ENCODE measurements at places on chromosomes 4 and X.

DNA sequence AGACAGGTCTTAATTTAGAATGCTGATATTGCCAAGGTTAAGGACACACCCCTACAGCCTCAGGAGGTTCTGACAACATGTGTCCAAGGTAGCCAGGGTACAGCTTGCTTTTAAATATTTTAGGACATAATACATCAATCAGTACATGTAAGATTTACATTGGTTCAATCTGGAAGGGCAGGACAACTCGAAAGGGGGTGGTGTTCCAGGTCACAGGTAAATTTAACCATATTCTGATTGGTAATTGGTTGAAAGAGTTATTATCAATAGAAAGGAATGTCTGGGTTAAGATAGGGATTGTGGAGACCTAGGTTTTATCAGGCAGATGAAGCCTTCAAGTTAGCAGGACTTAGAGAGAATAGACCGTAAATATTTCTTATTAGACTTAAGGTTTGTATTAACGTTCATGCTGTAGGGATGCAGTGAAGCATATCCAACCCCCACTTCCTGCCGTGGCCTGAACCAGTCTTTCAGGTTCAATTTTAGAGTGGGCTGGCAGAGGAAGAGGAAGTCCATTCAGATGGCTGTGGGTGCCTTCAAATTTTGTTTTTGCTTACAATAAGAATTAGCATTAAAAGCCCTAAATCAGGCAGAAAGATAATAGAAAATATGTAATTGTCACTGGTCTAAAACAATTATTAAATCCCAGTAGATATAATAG is 136.5 kb upstream of the GALNTL6 start:
- DNase-seq, result no peak

DNA sequence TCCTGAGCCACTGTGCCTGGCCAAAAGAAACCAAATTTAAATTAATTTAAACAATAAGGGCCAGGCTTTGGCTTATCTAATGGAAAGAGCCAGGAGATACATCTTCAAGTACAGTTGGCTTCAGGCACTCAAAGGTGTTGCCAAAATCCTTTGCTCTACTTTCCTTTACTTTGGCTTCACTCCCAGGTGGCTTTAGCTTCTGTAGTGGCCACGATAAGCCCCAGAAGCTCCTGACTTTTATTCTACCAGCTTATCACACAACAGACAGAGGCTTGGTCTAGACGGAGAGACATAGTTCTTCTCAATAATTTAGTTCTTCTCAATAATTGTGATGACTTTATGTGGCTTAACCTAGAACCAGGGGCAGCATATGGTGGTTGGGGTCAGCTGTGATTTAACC is 211.2 kb upstream of the LNX1 start:
- no peak for DNase-seq

DNA sequence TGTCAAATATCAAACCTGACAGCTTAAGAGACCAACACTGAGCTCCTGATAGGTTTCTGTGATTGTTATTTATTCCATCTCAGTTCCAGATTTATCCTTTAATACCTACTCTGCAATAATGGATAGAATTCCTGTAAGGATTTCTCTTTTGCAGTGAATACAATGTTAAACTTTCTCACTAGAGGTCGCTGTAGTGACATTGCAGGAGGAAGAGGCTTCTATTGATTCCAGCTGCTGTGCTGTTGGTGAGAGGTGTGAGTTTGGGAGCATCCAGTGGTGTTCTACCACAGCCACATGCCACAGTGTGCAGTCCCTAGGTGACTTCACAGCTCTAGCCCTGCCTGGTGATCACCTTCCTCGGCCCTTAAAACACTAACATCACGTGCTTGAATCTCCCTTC is 34.6 kb upstream of the DCAF8L2 start:
- no peak for DNase-seq

DNA sequence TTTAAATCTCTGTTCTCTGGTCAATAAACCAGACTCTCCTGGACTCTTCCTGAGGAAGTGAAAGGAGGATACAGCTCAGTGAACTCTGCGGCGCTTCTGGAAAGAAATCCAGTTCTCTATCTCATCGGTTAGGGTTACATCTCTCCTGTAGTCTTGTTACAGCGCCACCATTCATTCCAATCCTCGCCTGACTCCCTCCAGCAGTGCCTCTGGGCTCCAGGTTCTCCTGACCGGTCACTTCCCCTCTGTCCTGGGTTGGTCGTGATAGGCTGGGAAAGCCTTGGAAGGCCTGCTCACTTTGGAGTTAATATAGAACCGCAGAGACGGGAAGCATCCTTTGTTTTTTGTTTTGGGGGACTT is 97.0 kb upstream of the STOX2 start:
- no peak for DNase-seq

DNA sequence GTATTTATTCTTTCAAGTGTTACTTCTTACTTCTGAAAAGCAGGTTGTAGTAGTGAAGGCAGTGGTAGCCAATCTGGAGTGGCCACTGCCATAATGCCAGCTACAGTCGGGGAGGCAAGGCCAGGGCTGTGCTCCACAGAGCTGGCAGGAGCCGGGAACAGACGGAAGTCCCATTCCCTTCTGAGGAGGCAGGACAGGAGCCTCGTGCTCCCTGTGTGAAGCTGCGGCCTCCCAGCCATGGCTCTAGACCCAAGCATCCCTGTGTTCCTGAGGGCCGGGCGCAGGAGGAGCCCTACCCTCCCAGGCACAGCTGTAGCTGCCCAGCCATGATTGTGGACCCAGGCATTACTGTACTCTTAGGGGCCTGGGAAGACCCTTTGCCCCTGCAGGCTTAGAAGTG is 461.8 kb downstream of the ADGRL3 start:
- no peak for DNase-seq

GRCh38 chr4:1239141-1239949 is 9.6 kb downstream of the CTBP1 start:
- peak; percentile 3 for DNase-seq

- peak; percentile 16 for DNase-seq
These were observed 112.2 kb upstream of the MAP3K15 start for GRCh38 chrX:19627533-19627932.

GRCh38 chr4:16411501-16412085 is 185.3 kb upstream of the TAPT1 start:
- DNase-seq, result no peak

GRCh38 chr4:147003956-147004809 is 58.5 kb upstream of the TTC29 start:
- DNase-seq, result no peak

DNA sequence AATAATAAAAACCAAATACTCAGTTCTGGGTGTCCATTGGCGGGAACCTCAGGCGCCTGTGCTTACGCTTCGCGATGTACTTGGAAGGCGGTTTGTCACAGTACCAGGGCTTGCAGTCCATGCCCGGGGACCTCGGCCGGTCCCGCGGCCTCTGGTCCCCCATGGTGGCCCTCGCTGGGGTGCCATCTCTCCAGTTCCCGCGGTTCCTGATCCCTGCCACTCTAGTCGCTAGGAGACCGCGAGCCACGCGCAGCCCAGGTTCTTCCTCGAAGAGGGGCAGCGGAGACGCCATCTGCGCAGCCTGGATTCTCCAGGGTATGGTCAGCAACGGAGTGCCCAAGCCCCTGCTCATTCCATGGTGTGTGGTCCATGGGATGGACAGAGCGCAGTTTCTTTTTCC is 26.4 kb upstream of the LANCL3 start:
- no peak for DNase-seq

DNA sequence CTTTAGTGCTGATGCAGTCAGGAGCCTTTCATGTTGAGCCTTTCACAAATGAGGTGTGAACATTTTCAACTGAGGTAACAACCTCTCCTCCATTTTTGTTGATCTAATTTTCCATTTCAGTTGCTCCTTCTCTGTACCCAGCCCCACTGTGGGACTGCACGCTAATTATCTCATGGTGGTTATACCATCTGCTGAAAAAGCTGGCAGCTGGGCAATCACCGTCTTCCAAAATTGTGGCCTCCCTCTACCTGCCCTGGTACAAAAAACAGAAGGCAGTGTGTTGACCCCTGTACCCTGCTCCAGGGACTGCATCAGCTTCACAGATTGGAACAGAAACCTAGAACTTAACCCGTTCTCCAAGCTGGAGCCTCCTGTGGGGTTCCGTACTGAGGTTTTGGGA is 72.4 kb upstream of the LONRF3 start:
- DNase-seq, result no peak

- DNase-seq, result no peak
These were observed 863.3 kb downstream of the CENPC start for GRCh38 chr4:66681962-66682361.

DNA sequence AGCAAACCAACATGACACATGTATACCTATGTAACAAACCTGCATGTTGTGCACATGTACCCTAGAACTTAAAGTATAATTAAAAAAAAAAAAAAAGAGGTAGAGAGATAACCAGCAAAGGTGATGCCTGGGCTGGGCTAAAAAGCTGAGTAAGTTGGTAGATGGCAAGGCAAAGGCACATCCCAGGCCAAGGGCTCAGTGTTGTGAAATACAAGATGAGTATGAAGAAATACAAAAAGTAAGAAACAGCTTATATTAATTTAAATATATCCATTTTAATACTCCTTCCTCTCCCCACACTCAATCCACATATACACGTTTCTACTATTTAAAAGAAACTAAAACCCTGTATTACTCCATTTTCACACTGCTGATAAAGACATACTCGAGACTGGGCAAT is 25.8 kb downstream of the TEC start:
- DNase-seq, result no peak

- DNase-seq, result no peak
These were observed 27.8 kb upstream of the WDFY3 start for GRCh38 chr4:84994280-84994679.

GRCh38 chr4:53633608-53634007 is 42.3 kb upstream of the LNX1 start:
- no peak for DNase-seq

DNA sequence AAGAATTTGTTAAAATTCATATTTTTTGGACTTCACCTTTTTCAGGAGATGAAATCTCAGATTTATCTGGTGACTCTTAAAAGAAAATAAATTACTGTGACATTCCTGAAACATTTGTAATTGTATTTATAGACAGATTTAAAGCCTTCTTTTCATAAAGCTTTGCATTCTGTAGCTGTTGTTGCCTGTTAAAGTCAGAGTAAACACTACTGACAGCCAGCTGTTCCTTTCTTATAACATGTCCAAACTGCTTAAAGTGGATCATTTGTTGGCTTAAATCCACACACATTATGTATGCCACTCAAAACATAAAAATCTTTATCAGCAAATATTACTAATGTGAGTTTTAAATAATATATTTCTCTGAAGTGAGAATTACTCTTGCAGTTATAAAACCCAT is 157.5 kb downstream of the TECRL start:
- no peak for DNase-seq

- no peak for DNase-seq
These were observed 126.2 kb downstream of the PCDH10 start for GRCh38 chr4:133275246-133275645.

DNA sequence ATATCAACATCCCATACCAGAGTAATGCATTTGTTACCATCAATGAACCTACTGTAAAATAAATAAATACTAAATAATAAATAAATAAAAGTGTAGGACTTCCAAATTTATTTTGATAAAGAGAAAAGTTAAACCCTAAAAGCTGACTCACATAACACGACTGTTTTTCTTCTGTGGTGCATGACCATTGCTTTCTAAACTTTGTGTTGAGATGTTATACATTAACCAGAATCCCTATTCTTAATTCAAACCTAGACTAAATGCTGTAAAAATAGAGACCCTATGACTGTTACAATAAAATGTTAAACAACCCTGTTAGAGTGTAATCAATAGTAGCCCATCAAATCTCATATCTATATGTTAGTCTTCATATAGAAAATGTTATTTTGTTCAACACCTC is 20.9 kb upstream of the PRMT9 start:
- no peak for DNase-seq

GRCh38 chr4:6381571-6382123 is 90.8 kb downstream of the PPP2R2C start:
- DNase-seq, result no peak

DNA sequence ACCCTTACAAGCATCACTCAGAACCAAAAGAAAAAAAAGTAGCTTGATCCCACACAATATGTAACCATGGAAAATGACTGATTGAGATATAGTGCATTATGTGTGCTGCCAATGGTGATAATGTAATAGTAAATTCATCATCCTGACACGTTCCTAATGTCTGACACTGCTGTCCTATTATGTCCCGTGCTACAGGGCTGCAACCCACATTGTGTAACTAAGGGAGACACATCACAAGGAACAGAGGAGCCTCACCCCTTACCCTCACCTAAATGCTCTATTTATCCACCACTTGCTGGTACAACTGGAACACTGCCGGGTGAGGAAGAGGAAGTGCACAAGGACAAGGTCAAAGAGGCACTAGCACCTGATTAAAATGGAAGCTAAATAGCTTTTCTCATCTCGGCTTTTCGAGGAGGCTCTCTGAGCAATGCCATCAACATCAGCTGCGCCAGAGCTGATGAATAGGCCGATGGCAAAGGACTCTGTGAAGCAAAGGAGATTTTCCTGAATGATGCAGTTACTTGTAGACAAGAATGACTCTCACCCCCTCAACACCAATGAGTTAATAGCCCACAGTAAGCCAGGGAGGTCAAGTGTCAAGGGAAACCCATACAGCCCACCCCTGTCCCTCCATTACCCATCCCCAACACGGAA is 181.6 kb downstream of the HNRNPD start:
- no peak for DNase-seq

GRCh38 chr4:18981234-18981615 is 959.7 kb upstream of the LCORL start:
- DNase-seq, result no peak

DNA sequence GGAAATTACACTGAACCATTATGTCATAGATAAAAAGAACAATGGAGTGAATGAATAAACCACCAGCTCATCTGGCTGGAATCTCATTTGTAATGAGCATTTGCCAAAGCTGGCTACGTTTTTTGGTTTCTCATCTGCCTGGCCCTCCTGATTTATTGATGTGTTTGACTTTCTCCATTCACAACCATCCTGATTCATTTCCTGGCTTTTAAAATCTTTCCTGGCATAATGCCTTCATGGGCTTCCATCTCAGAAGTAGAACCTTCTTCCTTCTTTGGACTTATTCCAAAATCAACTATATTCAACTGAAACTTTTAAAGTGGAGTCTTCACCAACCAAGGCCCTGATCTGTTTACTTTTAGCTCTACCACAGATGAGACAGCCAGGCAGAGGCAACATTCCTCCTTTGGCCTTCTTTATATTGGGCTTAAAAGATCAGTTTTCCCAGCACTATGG is 36.0 kb upstream of the ARSJ start:
- DNase-seq, result no peak

GRCh38 chr4:8710416-8710815 is 117.9 kb downstream of the CPZ start:
- DNase-seq, result no peak

GRCh38 chr4:107708225-107708624 is 11.8 kb downstream of the PAPSS1 start:
- DNase-seq, result no peak

DNA sequence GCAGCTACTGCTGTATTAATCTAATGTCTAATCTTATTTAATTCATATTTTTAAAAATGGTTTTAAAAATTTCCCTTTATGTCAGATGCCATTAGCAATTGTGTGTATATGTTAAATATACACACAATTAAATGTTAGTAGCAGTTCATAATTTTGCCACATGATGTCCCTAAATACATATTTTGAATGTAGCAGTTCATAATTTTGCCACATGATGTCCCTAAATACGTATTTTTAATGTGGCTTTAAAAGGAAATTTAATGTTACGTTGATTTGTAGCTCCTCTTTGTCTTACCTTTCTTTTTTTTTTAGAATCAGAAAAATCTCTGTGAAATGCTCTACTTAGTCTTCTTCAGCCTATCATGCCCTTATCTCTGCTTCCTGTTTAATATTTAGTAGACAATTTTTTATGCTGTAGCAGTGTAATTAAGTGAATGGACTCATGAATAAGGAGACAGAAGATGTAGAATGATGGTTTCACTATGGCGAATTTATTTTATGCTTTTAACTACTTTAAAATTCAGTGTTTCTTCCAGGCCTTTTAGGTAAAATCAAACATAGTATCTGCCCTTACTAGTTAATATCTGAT is 26.1 kb downstream of the RBM46 start:
- DNase-seq, result no peak

Data from activated T-cell treated with anti-CD3 and anti-CD28 coated beads, Interleukin-2, amount 50 U/mL, for 4 hours (primary cell).